ENCODE measurements at places on chromosomes 13 and 19.

GRCh38 chr13:114034481-114034891 lies 60.6 kb upstream of the C13orf46 start:
- DNase-seq = no peak

- no peak for DNase-seq
These were observed 91.4 kb upstream of the SLC10A2 start for GRCh38 chr13:103157434-103158145.

DNA sequence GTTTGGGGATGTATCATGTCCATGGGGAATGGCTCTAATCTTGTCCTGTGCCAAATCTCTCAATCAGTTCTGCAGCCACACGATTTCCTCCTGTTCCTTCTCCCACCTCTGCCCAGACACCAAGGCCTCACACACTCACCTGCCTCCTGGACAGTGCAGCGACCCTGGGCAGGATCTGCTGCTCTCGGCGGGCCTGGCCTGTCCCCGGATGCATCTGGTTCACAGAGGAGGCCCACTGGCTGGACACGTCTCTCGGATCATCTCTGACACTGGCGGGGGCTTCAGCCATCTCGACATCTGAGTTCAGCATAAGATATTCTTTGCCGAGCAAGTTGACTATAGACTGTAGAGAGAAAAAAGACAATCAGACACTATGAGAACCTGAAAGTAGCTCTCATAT lies 5.9 kb downstream of the ZSCAN5B start:
- no peak for DNase-seq

- DNase-seq = no peak
These were observed 344.1 kb upstream of the TMTC4 start for GRCh38 chr13:101018720-101019119.

DNA sequence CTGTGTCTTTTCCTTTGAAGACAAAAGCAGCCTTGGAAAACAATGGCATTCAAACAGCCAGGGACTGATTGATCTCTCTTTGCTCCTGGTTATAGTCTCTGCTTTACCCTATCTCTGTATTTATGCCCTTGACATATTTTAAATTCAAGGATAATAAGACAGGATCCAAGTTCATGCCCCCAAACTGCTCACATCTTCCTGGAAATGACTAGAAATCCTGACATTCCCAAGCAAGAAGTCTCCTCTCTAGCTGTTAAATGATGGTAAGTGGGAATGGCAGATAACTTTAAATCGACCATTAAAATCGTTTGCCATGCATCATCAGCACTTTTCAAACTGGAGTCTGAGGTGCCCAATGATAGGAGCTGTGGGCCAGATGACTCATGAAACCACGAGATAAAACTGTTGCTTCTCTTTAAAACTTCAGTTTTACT lies 435.6 kb downstream of the FOXO1 start:
- no peak for DNase-seq

GRCh38 chr13:29679396-29680053 lies 84.0 kb upstream of the SLC7A1 start:
- no peak for DNase-seq

- no peak for DNase-seq
These were observed at the start of gene WTIP for GRCh38 chr19:34480971-34481841. TSS of gene WTIP (plus strand) at chr19:34481758. CDS start at chr19:34481975, 217 bp downstream.

DNA sequence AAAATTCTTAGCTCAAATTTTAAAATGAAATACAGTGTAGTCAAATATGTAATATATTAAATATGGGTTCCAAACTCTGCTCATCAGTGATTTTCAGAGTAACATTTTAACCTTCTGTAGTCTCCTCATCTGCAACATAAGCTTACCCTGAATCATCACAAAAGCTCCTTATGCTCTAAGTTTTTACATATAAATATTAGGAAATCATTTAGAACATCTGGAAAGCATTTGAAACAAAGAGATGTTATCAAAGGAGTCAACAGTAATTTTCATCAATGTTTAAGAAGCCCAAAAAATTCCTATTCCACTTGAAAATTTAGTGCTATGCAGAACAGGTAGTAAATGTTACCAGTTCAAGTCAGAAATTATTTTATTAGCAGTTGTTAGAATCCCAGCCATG lies 224.7 kb downstream of the DCT start:
- no peak for DNase-seq

DNA sequence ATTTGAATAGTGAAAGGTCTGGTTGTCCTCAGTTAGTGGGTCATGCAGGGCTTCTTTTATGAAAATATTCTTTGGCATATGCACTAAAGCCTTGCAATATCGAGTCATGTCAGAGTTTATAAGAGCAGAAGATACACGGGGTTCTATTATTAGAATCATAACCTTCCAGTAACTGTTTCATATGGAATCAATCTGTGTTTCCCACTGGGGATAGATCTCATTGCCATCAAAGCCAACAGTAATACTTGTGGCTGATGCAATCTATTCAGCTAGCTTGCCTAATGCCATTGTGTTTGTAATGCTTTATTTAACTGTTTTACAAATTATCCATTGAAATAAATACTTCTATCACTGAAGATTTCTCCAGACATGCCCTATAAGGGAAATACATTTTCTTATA lies 746.9 kb upstream of the PCDH9 start:
- DNase-seq = no peak

DNA sequence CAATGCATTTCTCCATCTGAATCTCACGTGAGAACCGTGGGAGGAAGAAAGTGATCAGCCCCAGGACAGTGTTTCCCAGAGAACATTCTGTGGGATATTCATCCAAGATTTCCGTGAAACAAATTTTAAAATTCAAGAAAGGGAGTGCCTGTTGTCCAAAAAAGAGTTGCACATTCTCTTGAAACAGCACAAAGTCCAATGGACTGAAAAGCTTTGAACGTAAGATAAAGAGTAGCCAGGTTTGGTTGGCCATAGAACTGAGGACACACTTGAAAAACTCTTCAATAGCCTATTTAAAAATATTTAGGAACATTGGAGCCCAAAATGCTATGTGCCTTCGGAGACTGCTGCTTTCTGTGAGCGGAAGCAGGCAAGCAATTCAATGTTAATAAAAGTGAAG lies 353.9 kb downstream of the MYO16 start:
- no peak for DNase-seq

GRCh38 chr13:45328661-45329111 lies 12.3 kb downstream of the TPT1 start:
- no peak for DNase-seq

GRCh38 chr19:18596752-18597157 lies 8.2 kb downstream of the REX1BD start:
- no peak for DNase-seq

DNA sequence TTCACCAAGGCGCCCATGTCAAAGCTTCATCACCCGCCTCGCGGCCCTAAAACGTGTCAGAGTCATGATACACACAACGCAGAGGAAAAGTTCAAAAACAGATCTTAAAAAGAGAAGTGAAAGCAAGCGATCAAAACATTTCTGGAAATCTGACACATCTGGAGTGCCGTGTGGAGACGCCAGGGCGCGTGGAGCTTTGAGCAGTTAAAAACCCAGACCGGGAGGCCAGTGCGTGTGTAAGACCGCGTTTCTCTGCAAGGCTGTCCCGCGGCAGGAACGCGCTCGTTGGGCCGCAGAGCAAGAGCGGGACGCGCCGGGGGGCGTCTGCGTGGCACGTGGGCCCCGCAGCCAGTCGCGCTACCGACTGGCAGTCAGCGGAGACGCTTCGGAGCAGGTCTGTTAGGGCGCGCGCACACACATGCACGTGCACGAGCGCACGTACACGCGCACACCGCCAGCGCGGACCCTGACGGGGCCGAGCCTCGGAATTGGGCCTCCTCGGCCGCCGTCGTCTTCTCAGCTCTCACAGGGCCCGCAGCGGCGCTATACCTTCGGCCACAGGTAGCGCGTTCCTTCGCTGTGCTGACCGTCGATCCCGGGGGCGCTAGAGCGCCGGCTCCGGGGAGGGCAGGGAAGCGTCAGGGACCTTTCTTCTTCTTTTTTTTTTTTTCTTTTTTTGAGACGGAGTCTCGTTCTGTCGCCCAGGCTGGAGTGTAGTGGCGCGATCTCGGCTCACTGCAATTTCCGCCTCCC lies 35.8 kb downstream of the RNF6 start:
- DNase-seq = peak; percentile 80

DNA sequence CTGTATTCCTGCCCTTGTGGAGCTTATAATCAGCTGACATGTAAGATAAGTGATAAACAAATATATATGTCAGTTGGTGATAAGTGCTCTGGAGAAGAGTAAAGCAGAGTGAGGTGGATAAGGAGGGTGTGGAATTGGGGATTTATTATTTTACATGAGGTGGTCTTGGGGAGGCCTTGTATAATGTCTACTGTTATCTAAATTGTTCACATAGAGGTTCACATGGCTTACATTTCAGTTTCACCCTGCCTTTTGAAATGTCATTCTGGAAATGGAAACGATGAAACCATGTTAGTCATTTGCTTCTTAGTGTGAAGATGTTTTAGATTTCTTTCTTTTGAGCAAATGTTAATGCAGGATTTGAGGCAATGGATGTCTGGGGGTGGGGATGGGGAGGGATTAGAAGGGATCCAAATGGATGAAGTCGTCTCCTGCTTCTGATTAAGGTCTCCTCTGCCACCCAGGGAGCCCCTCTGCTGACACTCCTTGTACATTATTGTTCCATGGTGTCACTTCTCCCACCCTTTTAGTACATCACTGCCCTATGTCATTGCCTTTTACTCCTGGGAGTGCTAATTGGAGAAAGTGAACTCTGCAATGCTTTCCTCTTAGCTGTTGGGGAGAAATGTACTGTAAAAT lies 14.0 kb downstream of the B3GLCT start:
- DNase-seq = no peak

Data from midbrain (tissue), 1 donor.